ENCODE measurements at places on chromosomes 7 and 10.

DNA sequence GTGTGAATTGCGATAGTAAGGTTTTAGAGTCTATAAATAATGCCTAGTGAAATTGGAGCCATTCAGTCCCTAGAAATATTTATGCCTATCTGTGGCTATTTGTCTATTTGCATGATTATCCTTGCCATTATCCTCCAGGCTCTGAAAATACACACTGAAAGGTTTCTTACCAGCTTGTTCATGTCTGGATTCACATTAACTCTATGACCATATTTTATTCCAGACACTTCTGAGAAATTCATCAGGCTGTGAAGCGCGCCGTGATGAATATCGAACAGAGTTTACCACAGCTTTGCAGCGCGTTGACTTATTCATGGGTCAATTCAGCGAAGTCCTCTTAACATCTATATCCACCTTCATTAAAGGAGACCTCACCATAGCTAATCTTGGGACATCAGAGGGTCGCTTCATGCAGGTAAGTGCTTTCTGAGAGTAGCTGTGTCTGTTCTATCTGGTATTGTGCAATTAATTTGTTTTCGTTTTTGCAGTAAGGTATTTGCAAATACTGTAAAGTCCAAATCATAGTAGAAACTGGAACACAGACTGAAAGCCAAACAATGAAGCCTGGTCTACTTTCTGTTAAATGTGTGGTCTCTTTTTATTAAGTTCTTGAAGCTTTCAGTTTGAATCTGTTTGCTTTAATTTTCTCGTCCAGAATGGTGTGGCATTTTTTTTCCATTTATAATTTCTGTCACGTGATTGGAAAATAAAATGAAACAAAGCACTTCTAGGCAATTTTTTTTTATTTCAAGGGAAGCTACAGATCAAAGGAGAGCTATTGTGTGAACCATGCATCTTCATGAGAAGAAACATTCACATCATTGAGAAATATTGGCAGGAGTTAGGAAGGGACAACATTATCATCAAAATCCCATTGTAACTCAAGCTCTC, 59.7 kb downstream of the MET start:
- no peak for DNase-seq

- no peak for DNase-seq
Measured at GRCh38 chr10:126731610-126731990, 61.1 kb upstream of the C10orf90 start.

DNA sequence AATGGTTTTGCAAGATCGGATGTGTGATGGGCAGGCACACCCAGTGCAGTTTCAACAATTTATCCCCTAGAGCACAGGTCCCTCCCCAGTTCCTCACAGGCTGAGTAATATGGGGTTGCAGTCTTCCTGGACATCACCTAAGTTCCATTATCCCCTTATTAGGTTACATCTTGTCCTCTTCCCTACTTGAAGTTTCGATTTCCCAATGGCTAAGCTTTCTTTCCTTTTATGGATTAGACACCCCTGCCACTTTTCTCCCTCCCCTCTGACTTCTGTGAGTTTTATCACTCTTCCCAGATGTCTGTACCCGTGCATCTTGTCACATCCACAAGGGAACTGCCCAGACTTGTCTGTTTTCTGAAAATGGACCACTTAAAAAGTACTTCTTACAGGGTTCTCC, 2.4 kb upstream of the NIPSNAP2 start:
- no peak for DNase-seq

GRCh38 chr7:46568420-46569132, 647.5 kb upstream of the IGFBP3 start:
- DNase-seq = no peak

- no peak for DNase-seq
Measured at GRCh38 chr10:89745903-89746302, 44.5 kb downstream of the KIF20B start.

- no peak for DNase-seq
Measured at GRCh38 chr10:114017873-114018272, 25.8 kb upstream of the ADRB1 start.

GRCh38 chr10:31700181-31700611, 228.4 kb downstream of the ARHGAP12 start:
- DNase-seq = no peak

- DNase-seq = no peak
Measured at GRCh38 chr10:841535-841934, 90.0 kb downstream of the LARP4B start.

GRCh38 chr7:24978843-24979469, 1.0 kb downstream of the OSBPL3 start:
- DNase-seq = no peak

- no peak for DNase-seq
Measured at GRCh38 chr10:125236091-125236490, 75.7 kb upstream of the CTBP2 start.

DNA sequence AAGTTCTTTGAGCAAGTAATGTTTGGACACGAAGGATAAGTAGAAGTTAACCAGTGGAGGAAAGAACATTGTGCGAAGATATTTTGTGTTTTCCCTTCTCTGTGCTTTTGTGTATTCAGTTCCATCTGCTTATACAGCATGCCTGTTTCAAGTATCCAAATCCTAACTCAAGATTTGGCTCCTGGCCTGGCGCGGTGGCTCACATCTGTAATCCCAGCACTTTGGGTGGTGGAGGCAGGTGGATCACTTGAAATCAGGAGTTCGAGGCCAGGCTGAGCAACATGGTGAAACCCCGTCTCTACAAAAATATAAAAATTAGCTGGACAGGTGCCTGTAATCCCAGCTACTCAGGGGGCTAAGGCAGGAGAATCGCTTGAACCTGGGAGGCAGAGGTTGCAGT, 40.8 kb upstream of the TPST1 start:
- DNase-seq = no peak

DNA sequence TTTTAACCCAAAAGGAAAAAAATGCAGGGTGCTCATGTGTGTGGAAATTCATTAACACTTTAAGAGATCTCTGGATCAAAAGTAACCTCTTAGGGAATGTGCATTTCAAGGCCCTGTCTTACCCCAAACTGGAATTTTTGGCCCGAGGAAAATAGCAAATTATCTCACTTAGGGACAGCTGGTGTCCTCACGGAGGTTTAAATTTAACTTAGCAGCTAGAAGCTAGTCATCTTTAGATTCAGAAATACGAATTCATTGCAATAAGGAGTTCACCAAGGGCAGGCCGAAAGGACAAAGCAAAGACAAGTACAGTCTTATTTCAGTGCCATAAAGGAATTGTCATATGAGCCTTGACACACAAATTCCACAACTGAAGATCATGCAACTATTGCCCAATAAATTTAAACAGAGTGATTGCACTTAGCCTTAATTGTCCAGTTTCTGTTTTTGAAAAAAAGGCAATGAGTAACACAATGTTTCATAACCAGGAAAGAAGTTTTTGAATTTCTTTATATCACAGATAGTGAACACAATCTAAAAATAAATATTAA, 22.4 kb upstream of the SEMA3C start:
- no peak for DNase-seq

DNA sequence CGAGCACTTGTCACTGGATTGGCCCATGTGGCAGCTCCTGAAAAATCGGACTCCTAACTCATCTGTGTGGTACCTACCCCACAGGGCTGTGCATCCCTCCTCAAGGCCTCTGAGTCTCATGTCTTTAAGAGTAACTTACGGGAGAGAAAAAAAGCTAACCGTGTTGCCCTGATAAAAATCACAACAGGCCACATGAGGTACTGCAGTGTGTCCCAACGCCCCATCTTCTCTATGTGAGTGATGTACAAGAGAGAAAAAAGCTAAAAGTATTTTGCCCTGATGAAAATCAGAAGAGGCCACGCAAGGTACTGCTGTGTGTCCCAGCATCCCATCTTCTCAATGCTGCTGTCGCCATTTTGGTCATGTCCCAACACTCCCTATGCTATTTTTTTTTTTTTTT, 41.2 kb upstream of the ADRB1 start:
- DNase-seq = no peak

GRCh38 chr7:101848208-101848951, 31.0 kb downstream of the CUX1 start:
- no peak for DNase-seq

- no peak for DNase-seq
Measured at GRCh38 chr10:112585960-112586359, 138.9 kb downstream of the VTI1A start.

DNA sequence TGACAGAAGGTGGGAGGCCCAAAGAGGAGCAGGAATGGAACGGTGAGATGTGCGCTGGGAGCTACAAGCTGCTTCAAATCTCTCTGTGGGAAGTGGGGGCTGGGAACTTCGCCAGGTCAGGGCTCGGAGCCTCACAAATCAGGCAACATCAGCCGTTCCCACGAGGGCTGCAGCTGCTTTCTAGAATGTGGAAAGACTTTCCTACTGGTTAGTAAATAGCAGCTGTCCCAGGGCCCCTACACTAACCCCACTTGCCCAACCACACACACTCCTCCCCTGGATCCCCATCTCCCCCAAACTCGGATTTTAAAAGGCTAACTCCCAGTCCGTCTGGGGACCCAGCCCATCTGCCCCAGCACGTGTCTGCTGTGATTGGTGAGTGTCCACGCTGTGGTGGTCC, 40.6 kb upstream of the PITRM1 start:
- no peak for DNase-seq

DNA sequence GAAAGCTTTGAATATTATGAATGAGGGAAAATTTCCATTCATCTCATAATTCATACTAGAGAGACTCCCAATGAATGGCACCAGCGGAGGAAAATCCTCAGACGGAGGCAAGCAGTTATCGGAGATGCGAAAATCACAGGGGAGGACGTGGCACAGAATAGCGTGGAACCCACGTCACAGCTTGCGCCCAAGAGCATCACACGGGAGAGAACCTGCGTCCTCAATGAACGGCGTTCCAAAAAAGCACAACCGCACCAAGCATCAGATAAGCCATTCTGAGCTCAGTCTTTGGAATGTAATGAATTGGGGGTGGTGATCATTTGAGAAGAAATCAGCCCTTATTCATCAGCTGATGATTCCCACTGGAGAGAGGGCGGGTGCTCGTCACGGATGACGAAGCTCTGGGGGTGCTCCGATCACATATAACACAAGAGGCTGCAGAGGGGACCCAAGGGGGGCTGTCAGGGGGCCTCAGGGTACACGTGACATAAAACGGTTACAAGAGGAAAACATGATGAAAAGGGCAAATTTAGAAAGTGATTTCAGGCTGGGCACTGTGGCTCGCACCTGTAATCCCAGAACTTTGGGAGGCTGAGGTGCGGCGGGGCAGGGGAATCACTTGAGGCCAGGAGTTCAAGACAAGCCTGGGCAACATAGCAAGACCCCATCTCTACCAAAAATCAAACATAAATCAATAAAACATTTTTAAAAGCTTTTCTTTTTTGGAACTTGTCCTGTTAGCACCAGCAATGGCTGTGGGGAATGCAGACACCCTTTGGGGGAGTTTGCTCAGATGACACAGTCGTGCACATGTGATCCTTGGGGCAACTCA, 33.8 kb upstream of the FIS1 start:
- DNase-seq = no peak

GRCh38 chr10:122558452-122558851, 2.1 kb upstream of the DMBT1 start:
- DNase-seq = no peak

DNA sequence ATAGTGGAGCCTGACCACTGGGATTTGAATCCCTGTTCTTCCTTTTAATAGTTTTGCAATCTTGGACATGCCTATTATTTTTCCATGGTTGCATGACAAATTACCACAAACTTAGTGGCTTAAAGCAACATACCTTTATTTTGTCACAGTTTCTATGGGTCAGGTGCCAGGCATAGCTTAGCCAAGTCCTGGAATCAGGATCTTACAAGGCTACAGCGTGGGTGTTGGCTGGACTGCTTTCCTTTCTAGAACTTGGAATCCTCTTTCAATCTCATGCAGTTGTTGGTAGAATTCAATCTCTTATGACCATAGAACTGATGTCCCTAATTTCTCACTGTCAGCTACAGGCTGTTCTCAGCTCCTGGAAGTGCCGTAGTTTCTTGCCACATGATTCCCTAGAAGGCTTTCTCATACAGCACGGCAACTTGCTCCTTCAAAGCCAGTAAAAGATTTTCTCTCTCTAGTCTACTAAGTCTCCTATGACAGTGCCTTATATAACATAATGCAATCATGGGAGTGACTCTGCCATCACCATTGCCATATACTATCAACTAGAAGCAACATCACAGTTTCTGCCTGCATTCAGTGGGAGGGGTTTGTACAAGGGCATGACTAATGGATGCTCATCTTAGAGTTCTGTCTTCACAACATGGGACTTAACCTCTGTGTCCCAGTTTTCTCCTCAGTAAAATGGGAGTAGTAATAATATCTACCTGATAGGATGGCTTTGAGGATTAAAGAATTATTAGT, 243.4 kb upstream of the FZD1 start:
- no peak for DNase-seq

GRCh38 chr7:73919694-73920375, 58.9 kb downstream of the TMEM270 start:
- no peak for DNase-seq

DNA sequence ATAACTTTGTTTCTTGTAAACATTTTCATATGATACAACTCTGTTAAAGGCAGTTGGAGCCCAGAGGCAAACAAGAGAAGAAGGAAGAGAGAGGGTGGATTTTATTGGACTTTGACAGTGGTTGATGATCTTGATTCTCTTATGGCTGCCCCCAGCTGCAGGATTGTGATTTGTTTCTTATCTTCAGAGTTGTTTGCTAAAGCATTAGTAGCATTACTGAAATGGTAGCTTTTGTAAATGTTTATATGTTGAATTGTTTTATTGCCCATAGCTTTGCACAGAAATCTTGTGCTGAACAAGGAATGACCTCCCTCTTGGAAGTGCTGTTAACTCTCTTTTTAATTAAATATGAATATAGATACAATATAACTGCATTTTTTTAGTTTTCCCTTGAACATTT, 309.4 kb downstream of the AUTS2 start:
- no peak for DNase-seq

DNA sequence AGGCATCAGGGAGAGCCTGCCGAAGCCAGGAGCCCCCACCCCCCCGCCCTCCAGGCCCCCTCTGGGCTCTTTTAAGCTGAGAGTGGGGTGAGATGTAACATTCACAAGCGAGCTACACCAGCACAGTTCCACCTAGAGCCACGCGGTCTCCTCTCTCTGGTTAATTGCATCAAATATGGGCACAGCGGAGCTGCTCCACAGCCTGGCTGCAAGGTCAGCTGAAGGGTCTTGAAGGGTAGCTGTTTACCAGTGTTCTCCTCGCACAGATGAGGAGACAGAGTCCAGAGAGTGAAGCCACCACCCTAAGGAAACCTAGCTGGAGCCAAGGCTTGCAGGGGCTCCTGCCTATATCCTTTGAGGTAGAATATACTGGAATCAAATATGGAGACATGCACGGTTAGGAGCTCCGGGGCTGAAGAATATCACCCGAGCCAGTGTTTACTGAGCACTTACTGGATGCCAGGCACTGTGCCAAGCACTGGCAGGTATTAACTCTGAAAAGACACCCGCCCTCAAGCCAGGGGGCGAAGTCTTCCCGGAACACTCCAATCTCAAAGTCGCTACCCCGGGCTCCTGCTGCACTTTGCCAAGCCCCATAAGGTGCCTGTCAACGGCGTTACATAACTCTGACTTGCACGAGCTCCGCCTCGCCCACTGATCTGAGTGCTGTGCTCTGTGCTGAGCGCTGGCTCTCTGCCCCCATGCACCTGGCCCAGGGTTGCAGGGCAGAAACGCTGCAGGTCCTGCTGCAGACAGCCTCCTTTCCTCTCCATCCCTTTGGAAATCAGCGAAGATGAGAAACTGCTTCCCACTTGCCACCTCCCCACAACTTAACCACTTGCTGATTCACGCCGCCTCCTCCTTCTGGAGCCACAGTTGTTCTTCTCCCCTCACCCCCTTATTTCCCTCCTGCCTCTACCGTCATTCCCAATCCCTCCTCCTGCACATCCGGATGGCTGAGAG, 5.4 kb downstream of the CHST15 start:
- DNase-seq = peak; percentile 3

GRCh38 chr7:98956937-98957336, 78.6 kb downstream of the TRRAP start:
- DNase-seq = no peak

Data from NCI-H1105 (cell line).